ENCODE measurements at places on chromosomes 16 and 17.

GRCh38 chr17:685006-685405 lies 29.6 kb downstream of the VPS53 start:
- no peak overlapping the region for H3K27ac ChIP-seq
- peaks cover 12% of the 10 kb centered on the region for H3K36me3 ChIP-seq
- peaks cover 6% of the 10 kb centered on the region for H3K4me1 ChIP-seq
- H3K27me3 ChIP-seq, result no peaks in the 10 kb centered on the region
- no peak overlapping the region for H3K4me3 ChIP-seq

DNA sequence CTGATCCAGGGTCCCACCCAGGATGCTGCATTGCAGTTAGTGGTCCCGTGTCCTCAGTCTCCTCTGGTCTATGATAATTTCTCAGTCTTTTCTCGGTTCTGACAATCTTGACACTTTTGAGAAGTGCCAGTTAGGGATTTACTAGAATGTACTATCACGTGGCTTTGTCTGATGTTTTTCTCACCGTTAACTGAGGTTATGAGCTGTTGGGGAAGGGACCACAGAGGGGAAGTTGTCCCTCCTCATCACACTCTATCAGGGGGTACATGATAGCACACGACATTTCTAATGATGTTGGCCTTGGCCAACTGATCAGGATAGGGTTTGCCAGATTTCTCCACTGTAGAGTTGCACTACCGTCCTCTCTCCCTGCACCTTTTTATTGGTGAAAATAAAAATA lies 250.9 kb upstream of the SDK2 start:
- H3K36me3 ChIP-seq, result no peaks in the 10 kb centered on the region
- DNase-seq, result no peak
- no peak overlapping the region for H3K4me3 ChIP-seq
- H3K27ac ChIP-seq, result no peak overlapping the region

DNA sequence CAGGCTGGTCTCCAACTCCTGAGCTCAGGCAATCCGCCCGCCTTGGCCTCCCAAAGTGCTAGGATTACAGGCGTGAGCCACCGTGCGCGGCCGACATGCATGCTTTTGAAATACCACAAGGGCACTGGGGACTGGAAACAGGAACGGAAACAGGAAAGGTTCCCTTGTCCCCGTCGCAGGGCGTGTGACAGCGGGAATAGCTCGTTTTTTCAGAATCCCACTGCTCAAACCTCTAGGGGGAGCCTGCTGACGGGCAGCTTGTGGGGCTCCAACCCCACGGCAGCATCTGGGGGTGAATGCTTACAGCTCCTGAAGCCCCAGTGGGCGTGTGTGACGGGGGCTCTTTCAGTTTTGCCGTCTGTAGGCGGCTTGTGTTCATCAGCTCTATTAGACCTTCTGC lies 18.8 kb upstream of the ASGR2 start:
- peak overlapping the region; percentile 16 for H3K4me3 ChIP-seq
- no peaks in the 10 kb centered on the region for H3K27me3 ChIP-seq
- H3K27ac ChIP-seq, result peak overlapping the region; percentile 28

DNA sequence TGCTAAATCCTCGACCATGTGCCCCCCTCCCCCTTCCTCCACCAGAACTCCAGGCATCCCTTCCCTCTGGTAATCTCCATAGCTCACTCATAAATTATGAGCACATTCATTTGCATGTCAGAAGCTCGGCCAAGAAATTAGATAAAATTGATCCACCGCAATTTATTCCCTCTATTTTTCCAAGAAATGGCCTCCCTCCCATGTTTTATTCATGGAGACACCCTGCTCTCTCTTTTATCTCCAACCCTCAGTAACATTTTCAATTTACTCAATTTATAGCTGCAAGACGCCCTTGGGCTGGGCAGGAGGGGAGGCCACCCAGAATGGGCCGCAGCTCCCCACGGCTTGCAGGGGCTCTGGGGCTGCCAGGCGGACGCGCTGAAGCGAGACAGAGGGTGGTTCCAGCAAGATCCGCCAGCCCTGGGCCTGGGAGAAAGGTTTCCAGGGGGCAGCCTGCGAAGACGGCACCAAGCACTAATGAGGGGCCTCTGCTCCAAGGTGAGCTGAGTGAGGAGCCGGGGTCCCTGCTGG lies 54.7 kb upstream of the ZNF423 start:
- H3K4me3 ChIP-seq, result no peak overlapping the region
- no peaks in the 10 kb centered on the region for H3K36me3 ChIP-seq
- DNase-seq, result no peak
- H3K4me1 ChIP-seq, result no peaks in the 10 kb centered on the region
- no peak overlapping the region for H3K27ac ChIP-seq
- no peaks in the 10 kb centered on the region for H3K27me3 ChIP-seq

GRCh38 chr16:14042706-14043105 lies 28.4 kb upstream of the MRTFB start:
- no peak overlapping the region for H3K4me3 ChIP-seq
- no peaks in the 10 kb centered on the region for H3K4me1 ChIP-seq
- H3K27me3 ChIP-seq, result no peaks in the 10 kb centered on the region
- no peak for DNase-seq

- no peaks in the 10 kb centered on the region for H3K4me1 ChIP-seq
- DNase-seq, result no peak
- H3K27me3 ChIP-seq, result no peaks in the 10 kb centered on the region
- H3K36me3 ChIP-seq, result no peaks in the 10 kb centered on the region
- H3K4me3 ChIP-seq, result no peak overlapping the region
- H3K27ac ChIP-seq, result no peak overlapping the region
Observed at GRCh38 chr17:29349409-29349808, 40.8 kb upstream of the TAOK1 start.

DNA sequence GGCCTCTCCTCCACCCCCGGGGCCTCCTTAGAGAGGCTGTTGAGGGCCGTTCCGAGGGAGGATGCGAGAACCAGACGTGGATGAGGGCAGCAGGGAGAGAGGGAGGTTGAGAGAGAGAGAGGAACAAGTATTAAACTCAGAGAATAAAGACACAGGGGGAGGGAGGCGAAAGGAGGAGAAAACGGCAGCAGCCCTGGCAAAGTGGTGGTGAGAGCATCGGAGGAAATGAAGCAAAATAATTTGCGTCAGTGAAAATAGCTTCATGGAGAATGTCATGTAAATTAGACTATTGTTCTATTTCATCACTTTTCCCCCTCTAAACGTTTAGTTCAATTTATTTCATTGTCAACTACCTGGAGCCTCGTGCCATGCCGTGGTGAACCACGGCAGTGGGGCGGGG lies 38.0 kb downstream of the PIPOX start:
- DNase-seq, result no peak
- peaks cover 67% of the 10 kb centered on the region for H3K36me3 ChIP-seq
- no peaks in the 10 kb centered on the region for H3K4me1 ChIP-seq
- H3K27ac ChIP-seq, result no peak overlapping the region
- no peaks in the 10 kb centered on the region for H3K27me3 ChIP-seq
- no peak overlapping the region for H3K4me3 ChIP-seq

DNA sequence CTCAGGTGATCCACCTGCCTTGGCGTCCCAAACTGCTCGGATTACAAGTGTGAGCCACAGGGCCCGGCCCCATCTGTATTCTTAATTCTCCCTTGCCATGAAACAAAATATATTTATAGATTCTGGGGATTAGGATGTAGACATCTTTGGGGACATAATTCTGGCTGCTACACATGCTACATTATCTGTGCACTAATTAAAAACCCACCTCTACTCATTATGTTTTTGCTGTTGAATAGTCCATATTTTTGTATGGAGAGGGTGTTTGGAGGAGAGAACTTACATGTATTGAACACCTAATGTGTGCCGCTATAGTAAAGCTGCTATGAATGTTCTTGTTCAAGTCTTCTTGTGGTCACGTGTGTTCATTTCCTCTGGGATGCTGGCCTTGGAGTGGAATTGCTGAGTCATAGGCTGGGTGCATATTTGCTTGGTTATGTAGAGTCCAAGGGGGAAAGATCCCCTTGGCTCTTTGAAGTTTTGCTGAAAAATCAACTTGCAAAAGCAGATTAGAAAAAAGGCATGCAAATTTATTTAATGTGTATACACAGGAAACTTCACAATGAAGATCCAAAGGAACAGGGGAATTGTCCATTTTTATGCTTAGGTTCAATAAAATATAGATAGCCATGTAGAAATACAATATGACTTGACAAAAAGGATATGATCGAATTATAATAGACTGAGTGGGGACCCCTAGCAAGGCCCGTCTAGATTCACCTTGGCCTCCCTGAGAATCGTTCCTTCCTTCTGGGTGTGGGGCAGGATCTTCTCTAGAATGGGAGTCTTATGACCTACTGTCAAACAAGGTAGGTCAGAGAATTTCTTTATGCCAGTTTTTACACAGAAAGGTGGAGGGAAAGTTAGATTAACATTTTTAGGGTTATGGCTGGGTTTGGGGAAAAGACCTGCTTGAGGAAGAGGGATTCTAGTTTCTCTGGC lies 42.1 kb upstream of the GPRC5B start:
- H3K4me1 ChIP-seq, result no peaks in the 10 kb centered on the region
- peaks cover 4% of the 10 kb centered on the region for H3K27me3 ChIP-seq
- no peak for DNase-seq
- H3K36me3 ChIP-seq, result no peaks in the 10 kb centered on the region
- no peak overlapping the region for H3K4me3 ChIP-seq
